ENCODE measurements at places on chromosomes 1 and 21.

DNA sequence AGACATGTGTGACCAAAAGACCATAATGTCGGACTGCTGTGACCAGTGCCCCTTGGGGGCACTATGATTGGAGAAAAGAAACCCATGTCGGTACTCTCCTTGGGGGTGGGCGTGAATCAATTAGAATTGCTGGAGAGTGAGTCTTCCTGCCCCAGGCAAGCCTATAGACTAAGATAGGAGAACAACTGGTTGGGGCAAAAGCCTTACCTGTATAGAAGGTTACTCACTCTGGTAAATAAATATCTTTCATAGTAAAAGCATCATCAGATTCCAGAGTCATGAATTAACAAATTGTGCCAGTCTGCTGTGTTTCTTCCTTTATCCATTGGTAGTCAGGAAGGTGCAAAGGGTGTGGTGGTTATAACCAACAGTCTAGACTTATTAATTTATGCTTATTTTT, 2.9 kb upstream of the PTGFRN start:
- no peak for DNase-seq
- no peak overlapping the region for H3K4me3 ChIP-seq
- H3K4me1 ChIP-seq = no peaks in the 10 kb centered on the region
- no peaks in the 10 kb centered on the region for H3K36me3 ChIP-seq
- H3K27ac ChIP-seq = no peak overlapping the region
- no peaks in the 10 kb centered on the region for H3K27me3 ChIP-seq

- no peak for DNase-seq
- no peak overlapping the region for H3K4me3 ChIP-seq
- H3K27me3 ChIP-seq = no peaks in the 10 kb centered on the region
- peaks cover 19% of the 10 kb centered on the region for H3K36me3 ChIP-seq
- H3K27ac ChIP-seq = no peak overlapping the region
These were observed 10.5 kb downstream of the RPL5 start for GRCh38 chr1:92842082-92843045.

GRCh38 chr1:205416322-205416721, 5.5 kb downstream of the LEMD1 start:
- H3K4me3 ChIP-seq = no peak overlapping the region
- H3K4me1 ChIP-seq = peaks cover 3% of the 10 kb centered on the region
- H3K27ac ChIP-seq = no peak overlapping the region

DNA sequence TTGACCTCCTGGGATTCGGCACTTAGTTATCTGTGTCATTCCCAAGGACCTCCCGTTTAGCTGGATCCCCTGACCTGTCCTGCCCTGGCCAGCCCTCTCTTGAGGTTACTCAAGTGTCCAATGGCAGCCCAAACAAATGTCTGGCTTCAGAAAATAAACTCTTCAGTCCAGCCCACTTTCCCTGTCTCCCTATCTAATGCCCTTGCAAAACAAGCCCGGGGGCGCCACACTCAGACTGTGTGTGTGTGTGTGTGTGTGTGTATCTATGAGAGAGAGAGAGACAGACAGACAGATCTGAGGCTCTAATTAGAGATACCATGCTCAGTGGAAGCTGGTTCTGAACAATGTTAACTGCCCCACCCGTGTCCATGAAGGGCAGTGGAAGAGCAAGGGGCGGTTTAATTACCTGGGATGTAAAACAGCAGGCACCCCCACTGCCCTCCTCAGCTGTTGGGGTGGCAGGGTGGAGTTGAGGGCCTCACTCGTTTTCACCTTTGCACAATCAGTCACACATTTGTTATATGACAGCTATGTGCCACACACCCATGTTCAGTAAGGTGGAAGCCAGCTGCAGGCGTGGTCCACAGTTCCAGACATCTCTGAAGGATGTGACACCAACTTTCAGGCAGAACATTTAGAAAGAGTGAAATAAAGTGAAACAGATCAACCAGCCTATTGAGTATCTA, 57.4 kb downstream of the B3GALT5 start:
- no peak overlapping the region for H3K27ac ChIP-seq
- H3K4me3 ChIP-seq = no peak overlapping the region
- H3K36me3 ChIP-seq = no peaks in the 10 kb centered on the region
- H3K27me3 ChIP-seq = no peaks in the 10 kb centered on the region
- no peak for DNase-seq

DNA sequence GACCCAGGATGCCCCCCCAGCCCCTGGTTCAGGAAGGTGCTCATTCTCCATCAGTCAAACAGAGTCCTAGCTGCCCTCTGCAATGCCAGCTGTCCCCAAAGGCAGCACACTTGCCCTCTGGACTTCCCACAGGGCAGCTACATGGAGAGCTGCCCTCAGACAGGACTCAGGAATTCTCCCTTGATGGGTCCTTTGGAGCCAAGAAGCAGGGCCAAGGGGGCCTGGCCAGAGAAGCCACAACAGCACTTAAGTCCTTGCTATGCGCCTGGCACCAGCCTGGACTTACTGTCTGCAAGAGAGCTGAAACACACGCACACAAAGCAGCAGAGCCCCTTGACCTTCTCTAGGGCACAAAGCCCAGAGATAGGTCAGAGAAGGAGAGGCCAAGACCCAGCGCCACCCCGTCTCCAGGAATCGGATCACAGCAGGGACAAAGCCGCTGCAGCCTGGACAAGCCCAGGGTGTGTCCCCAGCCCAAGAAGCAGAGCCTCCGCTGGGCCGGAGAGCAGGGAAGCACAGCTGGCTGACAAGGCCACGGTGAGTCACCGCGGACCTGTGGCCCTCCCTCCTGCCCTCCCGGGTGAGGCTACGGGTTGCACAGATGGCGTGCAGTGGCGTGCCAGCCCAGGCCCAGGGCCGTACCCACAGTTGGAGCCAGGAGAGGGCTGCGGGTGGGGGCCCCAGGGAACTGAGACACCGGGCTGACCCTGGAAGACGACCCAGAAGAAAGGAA, 1.7 kb downstream of the WNT9A start:
- H3K36me3 ChIP-seq = no peaks in the 10 kb centered on the region
- peak overlapping the region; percentile 80 for H3K4me3 ChIP-seq
- peaks cover 49% of the 10 kb centered on the region for H3K4me1 ChIP-seq
- DNase-seq = peak; percentile 94
- peak overlapping the region; percentile 89 for H3K27ac ChIP-seq
- no peaks in the 10 kb centered on the region for H3K27me3 ChIP-seq

- DNase-seq = peak; percentile 61
- H3K4me3 ChIP-seq = peak overlapping the region; percentile 94
- peaks cover 17% of the 10 kb centered on the region for H3K4me1 ChIP-seq
- no peaks in the 10 kb centered on the region for H3K36me3 ChIP-seq
- H3K27ac ChIP-seq = peak overlapping the region; percentile 84
- no peaks in the 10 kb centered on the region for H3K27me3 ChIP-seq
These were observed 733 bp downstream of the KDM5B start for GRCh38 chr1:202807451-202807925.

DNA sequence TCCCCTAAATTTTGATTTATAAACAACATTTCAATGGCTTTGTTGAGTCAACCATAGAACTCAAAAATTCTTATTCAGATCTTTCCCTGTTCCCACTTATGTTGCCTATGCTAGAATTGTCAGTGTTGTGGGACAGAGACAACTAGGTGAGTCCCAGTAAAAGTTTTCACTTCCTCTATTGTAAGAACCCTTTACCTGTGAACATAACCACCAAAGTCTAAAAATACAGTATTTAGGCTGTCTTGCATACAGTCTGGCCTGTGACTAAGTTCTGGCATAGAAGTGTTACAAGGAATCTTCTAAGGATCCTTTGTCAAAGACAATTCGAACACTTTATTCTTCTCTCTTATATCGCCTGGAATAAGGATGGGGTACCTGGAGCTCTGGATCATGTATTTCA, 1047.9 kb upstream of the NCAM2 start:
- no peak overlapping the region for H3K27ac ChIP-seq
- H3K36me3 ChIP-seq = no peaks in the 10 kb centered on the region
- H3K4me1 ChIP-seq = no peaks in the 10 kb centered on the region

GRCh38 chr21:30831194-30831765, 1.7 kb upstream of the KRTAP7-1 start:
- DNase-seq = no peak
- H3K27ac ChIP-seq = no peak overlapping the region
- H3K4me1 ChIP-seq = no peaks in the 10 kb centered on the region
- no peaks in the 10 kb centered on the region for H3K27me3 ChIP-seq

DNA sequence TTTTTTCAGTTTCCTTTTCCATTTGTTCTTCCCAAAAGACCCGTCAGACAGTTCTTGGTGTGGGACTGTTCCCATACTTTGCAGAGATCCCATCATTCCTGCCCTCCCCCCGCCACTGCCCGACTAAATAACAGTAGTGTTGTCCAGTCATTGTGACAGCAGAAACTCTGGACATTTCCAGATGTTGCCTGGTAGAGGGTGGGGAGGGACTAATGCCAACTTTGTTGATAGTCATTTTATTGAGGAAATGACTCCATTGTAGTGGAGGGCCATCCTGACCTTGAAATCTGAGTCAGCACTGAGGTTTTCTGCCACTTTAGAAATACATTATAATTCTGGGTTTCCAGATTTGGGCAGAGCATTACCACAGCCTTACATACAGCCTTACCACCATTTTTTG, 85.4 kb downstream of the CEP350 start:
- H3K36me3 ChIP-seq = peaks cover 7% of the 10 kb centered on the region
- H3K4me3 ChIP-seq = no peak overlapping the region
- DNase-seq = no peak
- no peaks in the 10 kb centered on the region for H3K27me3 ChIP-seq
- no peaks in the 10 kb centered on the region for H3K4me1 ChIP-seq
- no peak overlapping the region for H3K27ac ChIP-seq

DNA sequence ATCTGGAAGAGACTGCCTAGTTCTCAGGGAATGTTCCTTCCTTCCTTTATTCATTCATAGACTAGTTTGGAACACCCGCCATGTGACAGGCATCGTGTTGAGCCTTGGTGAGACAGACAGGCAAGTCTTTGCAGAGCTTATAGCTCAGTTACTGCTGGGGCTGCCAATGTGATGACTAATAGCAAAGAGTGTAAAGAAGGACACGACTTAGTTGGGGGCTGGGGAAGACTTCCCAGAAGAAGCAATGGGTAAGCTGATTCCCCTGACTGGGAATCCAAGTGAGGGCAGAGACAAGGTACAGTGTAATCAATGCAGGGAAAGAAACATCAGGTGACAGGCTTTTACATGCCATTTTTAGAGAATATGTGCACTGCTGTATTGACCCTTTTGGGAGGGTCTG, 51.2 kb downstream of the TENT5C start:
- no peak for DNase-seq
- H3K36me3 ChIP-seq = no peaks in the 10 kb centered on the region
- peaks cover 60% of the 10 kb centered on the region for H3K4me1 ChIP-seq
- no peak overlapping the region for H3K4me3 ChIP-seq

- H3K36me3 ChIP-seq = peaks cover 15% of the 10 kb centered on the region
- H3K27ac ChIP-seq = no peak overlapping the region
- no peak for DNase-seq
- H3K27me3 ChIP-seq = no peaks in the 10 kb centered on the region
- H3K4me1 ChIP-seq = no peaks in the 10 kb centered on the region
These were observed 1.1 kb upstream of the DNAJC28 start for GRCh38 chr21:33492571-33492970.

- H3K27me3 ChIP-seq = no peaks in the 10 kb centered on the region
- peak overlapping the region; percentile 78 for H3K4me3 ChIP-seq
- peaks cover 16% of the 10 kb centered on the region for H3K4me1 ChIP-seq
- DNase-seq = peak; percentile 88
These were observed 1.2 kb downstream of the S100A10 start for GRCh38 chr1:151992303-151993083.

DNA sequence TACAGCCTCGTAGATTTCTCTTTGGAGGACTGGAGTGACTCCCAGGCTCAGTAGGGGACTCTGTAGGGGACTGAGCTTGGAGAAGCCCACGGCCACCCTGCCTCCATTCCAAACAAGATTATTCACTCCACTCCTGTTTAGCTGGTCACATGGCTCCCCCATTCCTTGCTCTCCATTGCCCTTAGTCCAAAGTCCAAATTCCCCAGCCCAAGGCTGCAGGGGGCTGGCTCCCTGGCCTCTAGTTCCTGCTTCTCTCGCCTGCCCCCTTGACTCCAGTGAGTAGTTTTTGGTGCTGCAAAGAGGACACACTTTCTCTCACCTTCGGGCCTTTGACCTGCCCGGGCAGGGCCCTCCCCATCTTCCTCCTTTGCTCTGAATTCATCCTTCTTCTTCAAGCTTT, 403.3 kb downstream of the KIF26B start:
- no peak for DNase-seq
- H3K27ac ChIP-seq = no peak overlapping the region
- H3K4me3 ChIP-seq = no peak overlapping the region
- no peaks in the 10 kb centered on the region for H3K36me3 ChIP-seq
- no peaks in the 10 kb centered on the region for H3K27me3 ChIP-seq
- no peaks in the 10 kb centered on the region for H3K4me1 ChIP-seq

- no peak overlapping the region for H3K27ac ChIP-seq
- DNase-seq = no peak
- no peak overlapping the region for H3K4me3 ChIP-seq
- H3K36me3 ChIP-seq = no peaks in the 10 kb centered on the region
These were observed 97.3 kb downstream of the PAX7 start for GRCh38 chr1:18727956-18728355.

DNA sequence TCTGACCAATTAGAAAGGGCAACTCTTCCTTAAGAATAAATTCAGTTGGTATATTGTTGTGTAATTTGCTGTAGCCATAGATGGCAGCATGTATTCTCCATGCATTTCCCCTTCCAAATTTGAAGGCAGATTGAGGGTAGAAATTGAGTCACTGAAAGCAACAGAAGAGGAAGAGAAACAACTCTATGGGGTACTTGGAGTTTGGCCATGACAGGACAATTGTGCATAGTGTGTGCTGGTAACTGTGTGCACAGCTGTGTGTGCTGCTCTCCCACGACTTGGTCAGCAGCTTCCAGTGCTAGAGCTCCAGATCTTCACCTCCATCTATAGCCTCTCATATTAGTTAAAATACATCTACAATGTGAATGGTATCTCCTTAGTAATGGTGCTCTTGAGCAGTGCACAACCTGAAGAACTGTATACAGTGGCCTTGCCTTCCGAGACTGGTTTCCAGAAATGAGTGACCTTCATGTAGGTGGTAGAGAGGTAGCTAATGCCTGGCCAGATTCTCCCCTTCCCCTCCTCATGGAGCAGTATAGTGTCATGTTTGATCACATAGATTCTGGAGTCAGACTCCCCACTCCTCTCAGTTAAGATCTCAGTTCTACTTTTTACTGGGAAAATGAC, 882 bp upstream of the FCAMR start:
- no peaks in the 10 kb centered on the region for H3K27me3 ChIP-seq
- no peaks in the 10 kb centered on the region for H3K4me1 ChIP-seq
- no peak for DNase-seq
- H3K36me3 ChIP-seq = no peaks in the 10 kb centered on the region

- no peak for DNase-seq
- no peaks in the 10 kb centered on the region for H3K27me3 ChIP-seq
- H3K36me3 ChIP-seq = no peaks in the 10 kb centered on the region
- H3K4me1 ChIP-seq = no peaks in the 10 kb centered on the region
- no peak overlapping the region for H3K4me3 ChIP-seq
These were observed 120.7 kb downstream of the SEC16B start for GRCh38 chr1:177849130-177849529.

DNA sequence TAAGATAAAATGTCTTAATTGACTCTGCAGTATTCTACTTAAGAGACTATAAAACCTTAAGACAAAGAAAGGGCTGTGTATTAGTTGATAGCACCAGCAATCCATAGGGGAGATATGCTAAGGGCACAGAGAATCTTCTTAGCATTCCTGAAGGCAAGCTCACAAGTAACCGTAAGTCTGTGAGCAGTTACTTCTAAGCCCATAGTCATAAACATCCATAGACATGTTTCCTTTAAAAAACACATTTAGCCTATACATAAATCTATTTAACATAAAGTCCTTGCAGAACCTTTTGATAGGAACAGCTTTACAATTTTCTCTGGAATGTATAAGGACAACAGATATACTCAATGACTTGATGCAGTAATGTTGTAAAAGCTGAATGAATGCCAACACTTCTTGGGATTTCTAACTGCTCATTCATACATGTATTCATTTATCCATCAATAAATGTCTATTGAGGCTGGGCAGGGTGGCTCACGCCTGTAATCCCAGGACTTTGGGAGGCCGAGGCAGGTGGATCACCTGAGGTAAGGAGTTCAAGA, 6.3 kb upstream of the ERRFI1 start:
- H3K27me3 ChIP-seq = no peaks in the 10 kb centered on the region
- H3K4me1 ChIP-seq = peaks cover 12% of the 10 kb centered on the region
- no peak overlapping the region for H3K27ac ChIP-seq
- DNase-seq = no peak
